NCI-H2171 treated with DMSO at 0.1 percent for 48 hours (cell line): ENCODE measurements at places on chromosomes 2 and 18.

DNA sequence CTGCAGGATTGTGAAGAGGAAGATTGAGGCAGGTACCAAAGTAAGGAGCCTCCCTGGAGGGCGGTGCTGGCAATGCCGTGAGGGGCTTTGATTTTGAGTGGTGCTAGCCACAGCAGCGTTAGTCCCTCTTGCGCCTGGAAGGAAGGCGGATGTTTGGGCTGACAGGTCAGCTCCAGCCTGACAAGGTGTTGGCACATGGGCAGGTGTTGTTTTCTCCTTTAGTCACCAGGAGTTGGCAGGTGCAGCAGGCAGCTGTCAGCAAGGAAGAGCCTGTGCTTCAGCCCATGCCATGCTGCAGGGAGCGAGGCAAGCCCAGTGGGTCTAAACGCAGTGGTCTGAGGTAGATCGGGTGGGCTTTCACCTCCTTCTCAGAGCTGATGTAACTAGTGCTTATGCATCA lies 8.5 kb downstream of the SEC11C start:
- DNase-seq = peak; percentile 72

DNA sequence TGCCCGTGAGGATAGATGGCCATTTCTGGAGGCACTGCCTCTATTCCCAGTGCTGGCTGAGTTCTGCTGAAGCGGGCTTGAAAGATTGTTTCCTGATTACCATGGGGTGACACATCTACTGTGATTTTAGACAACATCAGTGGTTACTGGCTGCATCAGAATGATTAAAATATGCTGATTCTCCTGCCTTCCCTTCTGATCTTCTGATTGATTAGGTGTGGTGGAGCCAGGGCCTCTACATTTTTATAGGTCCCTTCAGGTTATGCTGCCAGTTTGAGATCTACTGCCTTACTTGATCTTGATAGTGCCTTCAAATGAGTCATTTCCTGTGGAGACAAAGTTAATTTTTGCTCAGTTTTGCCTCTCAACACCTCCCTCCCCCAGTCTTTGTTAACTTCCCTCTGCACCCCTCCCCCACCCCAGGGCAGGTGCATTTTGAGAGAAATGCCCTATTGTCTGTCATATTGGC lies 31.6 kb upstream of the SNORC start:
- DNase-seq = no peak

DNA sequence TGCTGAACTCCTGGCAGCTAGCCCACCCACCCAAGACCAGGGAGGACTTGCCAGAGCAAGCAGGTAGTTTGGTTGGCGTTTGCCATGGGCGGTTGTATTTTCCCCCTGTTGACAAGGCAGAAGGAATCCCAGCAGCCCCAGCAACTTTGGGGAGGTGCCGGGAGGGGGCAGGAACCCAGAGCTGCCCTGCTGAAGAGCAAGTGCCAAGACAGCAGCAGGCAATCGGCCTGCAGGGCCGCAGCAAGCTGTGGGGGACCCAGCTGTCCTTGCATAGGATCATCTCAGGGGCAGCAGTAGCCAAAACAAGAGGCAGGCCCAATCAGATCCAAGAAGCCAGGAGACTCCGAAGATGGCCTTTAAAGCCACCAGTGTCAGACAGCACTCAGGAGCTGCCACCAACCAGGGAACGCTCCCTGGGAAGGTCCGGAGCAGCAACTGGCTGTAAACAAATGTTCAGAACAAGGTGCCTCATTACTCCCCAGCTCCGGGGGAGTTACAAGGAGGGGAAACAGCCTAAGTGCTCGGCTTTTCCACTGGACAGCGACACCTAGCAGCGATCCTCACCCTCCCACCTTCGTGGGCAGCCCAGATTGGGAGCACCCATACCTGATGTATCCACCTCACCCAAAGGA lies 2.1 kb downstream of the ST8SIA5 start:
- DNase-seq = no peak

DNA sequence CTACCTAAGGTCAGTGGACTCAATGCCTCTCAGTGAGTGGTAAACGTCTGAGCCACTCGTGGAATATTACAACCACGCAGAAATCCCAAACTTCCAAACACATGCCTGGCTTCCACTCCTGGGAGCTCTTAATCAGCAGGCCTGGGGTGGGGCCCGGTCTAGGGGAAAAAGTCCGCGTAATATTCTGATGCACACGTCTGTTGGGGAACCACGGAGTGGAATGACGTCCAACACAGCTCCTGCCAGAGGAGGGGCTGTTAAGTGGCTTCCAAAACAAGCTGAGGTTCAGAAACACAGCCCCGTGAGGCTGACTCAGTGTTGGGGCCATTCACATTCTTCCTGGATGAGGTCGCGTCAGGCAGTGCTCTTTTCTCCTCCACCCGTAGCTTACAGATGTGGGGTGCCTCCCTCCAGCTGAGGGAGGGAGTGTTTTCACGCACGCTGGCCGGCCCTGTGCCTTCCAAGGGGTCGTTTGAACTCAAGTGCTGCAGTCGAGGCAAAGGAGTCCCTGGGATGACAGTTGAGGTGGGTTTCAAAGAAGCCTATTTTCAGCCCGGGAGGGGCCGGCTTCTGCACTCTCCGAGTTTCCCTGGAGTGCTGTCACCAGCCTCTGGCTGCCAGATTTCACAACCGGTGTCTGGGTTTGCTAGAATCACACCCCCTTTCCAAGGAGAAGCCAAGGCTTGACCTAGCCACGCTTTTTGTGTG lies 73.1 kb downstream of the ACKR3 start:
- no peak for DNase-seq

DNA sequence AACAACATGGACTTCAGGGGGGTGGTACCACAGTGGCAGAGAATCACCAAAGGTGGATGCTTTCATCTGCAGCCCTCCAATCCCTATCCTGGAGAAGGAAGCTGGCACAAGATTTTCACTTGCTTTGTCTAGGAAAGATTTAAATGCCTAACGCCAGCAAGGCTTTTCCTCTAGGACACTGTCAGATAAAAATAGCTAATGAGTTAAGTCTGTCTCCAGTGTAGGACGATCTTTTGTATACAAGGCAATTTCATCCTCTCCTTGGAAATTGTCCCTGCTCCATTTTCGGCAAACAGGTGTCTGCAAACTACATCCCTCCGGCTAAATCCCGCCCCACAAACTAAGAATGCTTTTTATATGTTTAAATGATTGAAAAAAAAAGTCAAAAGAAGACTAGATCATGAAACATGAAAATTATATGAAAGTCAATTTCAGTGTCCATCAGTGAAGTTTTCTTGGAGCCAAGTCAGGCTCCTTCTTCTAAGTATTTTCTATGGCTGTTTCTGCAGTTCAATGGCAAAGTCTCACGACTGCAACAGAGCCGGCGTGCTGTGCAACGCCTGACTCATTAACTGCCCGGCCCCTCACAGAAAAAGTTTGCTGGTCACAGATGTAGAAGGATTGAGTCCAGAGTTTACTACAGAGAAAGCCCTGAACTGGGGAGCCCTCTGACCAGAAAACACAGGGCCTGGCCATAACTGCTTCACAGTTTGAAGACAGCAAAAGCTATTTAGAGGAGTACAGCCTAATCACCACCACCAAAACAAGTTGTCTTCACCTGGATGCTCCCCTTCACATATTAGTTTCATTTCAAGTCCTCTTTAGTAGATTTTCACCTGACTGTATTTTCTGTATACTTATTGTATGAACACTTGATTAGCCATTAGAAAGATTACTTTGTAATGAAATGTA lies 52.3 kb downstream of the PIEZO2 start:
- DNase-seq = no peak

GRCh38 chr2:179861416-179862067 lies at the start of gene ZNF385B:
Gene ZNF385B, minus strand, starts transcription at chr2:179861612.
- DNase-seq = peak; percentile 14

DNA sequence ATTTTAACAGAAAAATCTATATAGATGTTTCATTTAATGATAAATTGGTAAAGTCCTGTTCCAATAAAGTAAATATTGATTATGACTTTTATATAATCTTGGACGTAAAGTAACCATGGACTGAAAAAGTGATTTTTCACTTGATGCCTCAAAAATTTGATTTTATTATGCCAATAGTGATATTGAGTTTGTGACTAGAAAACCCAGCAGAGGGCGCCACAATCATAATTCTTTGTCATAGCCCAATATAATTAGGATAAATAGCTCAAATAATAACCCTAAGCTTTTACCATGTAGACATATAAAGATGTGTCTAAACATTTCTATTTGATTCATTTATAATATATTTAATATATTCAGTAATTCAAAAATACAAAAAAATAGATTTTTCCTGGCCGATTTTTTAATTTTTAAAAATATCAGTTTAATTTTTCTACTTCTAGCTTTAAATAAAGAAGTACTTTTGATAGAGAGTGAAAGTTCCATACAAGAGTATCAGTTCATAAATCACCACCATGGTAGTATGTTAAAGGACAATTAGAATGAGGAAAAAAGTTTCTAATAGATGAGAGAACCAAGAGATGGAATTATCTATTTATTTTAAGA lies 30.7 kb downstream of the CAMKMT start:
- DNase-seq = peak; percentile 41

- DNase-seq = peak; percentile 97
Measured at GRCh38 chr2:134460583-134460998, 206.7 kb downstream of the MGAT5 start.

- DNase-seq = no peak
Measured at GRCh38 chr2:205288686-205289085, 393.6 kb upstream of the NRP2 start.

- DNase-seq = no peak
Measured at GRCh38 chr2:157470321-157470720, 26.4 kb upstream of the CYTIP start.

DNA sequence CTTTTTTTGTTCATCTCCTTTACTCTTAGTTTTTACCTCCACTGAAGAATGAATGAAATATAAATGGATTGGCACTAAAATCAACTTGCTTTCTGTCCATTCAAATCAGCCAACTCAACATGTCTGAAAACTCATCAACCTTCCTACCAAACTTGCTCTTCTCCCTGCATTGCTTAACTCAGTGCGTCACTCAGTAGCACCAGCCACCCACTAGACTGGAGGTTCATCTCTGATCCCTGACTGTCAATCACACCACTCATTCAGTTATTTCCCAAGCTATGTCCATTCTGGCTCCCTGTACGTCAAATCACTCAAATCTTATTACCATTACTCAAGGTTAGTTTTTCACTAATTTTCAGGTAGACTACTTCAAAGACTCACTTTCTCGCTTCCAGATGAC lies 75.2 kb upstream of the RBMS1 start:
- DNase-seq = no peak

DNA sequence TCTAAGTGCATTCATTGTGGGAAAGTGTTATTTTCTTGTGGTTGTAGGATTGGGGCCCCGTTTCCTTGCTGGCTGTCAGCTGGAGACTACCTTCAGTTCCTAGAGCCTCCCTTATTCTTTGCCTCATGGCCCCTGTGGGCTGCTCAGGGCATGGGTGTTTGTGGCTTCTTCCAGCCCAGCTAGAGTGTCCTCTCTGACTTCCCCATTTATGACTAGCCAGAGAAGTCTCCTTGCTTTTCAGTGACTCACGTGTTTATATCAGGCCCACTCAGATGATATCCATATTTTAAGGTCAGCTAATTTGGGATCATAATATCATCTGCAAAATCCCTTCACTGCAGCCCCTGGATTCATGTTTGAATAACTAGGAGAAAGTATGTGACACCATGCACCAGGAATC lies 62.8 kb downstream of the DTNA start:
- no peak for DNase-seq

DNA sequence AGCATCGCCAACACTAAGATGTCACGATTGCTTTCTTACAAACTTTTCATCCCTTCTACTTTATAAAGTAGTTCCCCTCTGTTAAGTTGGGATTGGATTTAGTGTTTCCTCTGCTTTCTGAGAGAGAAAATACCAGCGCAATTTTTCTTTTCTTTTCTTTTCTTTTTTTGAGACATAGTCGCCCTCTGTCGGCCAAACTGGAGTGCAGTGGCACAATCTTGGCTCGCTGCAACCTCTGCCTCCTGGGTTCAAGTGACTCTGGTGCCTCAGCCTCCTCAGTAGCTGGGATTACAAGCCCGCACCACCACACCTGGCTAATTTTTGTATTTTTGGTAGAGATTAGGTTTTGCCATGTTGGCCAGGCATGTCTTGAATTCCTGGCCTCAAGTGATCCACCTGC lies 9.0 kb downstream of the RELCH start:
- DNase-seq = no peak

DNA sequence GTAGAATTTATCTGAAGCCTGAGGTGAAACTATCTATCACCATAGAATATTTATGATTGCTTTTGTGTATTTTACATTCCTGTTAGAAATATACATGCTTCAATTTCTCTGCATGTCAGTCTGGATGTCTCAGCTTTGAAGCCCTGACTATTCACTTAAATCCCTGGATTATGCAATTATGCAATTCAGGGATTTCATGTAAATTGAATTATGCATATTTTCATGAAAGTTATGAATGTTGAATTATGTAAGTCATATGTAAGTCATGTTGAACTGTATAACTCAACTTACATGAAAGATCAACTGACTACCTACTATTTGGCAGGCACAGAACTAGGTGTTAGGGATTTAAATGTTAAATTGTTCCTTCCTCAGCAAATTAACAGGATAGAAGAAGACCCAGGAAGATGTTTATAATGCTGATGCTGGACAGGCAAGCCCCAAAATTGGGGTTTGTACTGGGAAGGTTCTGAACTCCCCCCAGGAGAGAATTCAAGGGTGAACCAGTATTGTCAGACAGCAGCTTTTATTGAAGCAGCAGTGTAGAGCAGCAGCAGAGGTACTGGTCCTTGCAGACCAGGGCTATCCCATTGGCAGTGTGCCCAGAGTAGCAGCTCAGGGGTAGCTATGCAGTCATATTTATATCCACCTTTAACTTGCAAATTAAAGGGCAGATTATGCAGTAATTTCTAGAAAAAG lies 236.5 kb downstream of the ZNF804A start:
- DNase-seq = no peak

DNA sequence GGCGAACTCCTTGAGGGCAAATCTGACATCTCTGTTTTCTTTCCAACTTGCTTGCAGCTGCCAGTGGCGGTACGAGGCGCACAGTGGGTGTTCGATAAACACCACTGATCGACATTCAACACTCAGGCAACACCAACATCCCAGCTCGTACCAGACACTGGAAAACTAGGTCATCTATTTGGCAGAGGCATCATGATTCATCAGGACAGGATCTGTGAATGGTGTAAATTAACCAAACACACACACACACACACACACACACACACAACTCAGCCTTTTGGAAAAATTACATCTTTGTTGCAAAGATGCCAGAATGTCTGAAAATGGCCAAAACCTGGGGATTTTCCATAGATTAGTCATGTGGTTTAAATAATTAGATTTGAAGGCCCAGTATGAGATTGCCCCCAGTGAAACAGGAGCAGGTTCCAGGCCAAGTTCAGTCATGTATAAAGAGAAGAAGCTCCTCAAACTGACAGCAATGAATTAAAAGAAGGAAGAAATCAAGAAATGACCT lies 150.5 kb upstream of the NCKAP5 start:
- no peak for DNase-seq

DNA sequence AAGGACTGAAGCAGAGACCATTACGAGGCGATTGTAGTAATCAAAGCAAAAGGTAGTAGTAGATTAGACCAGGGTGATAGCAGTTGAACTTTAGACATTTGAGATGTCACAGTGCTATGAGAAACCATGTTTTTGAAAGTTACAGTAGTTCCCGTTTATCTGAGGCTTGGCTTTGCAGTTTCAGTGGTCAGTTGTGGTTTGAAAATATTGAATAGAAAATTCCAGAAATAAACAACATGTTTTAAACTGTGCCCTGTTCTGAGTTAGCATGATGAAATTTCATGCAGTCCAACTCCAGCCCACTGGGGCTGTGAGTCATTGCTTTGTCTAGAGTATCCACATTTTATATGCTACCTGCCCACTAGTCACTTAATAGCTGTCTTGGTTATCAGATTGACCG lies 47.5 kb downstream of the ZNF638 start:
- no peak for DNase-seq
